Activated naive CD8-positive, alpha-beta T cell treated with anti-CD3 and anti-CD28 coated beads for 36 hours (primary cell): ENCODE measurements at places on chromosomes 3 and 15.

DNA sequence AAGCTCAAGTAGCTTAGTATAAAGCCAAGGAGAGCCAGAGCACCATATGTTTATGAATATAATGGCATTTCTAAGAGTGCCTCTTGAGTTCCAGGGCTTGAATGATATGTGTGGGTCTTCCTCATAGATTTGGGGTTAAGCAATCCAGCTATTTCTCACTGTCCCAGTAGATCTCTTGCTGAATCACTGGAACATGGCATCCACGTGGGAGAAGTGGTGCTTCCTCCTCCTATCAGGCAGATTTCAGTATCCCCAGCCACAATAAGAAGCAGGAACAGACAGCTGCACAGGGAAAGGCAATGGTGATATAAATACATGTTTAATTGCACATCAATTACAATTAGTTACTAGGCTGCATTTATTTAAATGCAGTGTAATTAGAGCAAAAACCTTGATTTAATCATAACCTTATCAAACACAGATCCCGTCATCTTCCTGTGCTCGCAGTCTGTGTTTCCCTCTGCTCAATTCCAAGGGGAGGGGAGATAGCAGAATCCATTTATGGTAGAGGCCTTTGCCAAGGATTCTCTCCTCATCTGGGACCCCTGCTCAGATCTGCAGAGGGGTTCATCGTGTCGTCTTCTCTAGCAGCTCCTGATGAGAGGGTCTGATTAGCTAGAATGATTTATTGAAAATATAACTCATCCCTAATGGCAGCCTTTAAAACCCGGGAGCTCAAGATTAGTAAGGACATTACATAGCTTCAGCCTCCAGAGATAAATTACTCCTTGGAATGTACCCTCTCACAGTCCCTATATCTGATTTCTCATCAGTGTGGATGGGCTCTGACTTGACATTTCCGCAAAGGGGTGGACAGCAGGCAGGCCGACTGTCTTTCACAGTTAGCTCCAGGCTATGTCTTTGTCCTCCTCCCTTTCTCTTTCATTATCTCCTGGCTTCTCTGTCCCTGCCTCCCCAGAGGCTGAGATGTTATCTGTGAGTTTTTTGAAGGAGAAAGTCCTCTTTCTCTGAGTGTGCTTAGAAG lies 775.9 kb downstream of the AGBL1 start:
- DNase-seq: no peak

GRCh38 chr3:190024912-190025311 lies 95.8 kb downstream of the P3H2 start:
- no peak for DNase-seq

DNA sequence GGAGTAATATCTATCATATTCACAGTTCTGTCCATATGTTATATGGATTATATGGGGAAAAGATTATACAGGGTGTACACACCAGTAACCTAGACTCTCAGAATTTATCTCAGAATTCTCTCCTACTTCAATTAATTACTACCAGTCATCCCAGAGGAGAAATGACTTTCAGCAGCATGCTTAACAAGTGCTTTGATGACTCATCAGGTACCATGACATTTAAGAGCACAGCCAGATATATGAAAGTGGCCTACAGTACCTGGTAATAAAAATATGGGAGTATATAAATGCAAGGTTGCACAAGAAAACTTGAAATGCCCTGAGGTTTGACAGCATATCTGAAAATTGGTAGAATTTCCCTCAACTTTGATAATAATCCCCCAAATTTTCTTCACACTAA lies 1273.0 kb downstream of the OTOL1 start:
- DNase-seq: no peak

DNA sequence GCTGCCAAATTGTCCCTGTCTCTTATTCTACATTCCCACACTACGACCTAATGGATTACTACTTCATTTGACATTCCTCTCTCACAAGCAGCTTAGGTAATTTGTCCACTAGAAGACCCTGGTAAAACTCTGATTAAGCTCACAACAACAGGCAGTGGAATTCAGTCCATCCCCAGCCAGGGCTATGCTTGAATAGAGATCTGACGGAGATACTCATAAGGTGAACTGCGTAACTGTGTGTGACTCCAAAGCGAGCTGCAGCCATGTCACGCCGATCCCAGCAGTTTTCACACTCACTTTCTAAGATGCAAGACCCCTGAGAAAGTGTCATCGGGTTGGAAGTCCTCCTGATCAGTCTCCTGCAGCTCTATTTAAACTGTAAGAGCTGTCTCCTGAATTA lies 25.7 kb upstream of the ROBO2 start:
- DNase-seq: no peak

DNA sequence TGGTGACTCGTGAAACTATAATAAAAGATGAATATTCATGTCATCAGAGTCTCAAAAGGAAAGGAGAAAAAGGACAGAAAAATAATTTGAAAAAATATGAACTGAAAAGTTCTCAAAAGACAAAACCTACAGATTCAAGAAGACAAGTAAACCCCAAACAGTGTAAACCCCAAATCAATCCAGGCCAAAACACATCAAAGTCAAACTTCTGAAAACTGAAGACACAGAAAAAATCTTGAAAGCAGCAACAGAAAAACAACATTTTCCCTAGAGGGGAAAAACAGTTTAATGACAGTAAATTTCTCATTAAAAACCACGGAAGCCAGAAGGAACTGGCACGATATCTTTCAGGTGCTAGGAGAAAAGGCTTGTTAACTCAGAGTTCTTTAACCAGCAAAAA lies 143.8 kb downstream of the PEAK1 start:
- DNase-seq: no peak

DNA sequence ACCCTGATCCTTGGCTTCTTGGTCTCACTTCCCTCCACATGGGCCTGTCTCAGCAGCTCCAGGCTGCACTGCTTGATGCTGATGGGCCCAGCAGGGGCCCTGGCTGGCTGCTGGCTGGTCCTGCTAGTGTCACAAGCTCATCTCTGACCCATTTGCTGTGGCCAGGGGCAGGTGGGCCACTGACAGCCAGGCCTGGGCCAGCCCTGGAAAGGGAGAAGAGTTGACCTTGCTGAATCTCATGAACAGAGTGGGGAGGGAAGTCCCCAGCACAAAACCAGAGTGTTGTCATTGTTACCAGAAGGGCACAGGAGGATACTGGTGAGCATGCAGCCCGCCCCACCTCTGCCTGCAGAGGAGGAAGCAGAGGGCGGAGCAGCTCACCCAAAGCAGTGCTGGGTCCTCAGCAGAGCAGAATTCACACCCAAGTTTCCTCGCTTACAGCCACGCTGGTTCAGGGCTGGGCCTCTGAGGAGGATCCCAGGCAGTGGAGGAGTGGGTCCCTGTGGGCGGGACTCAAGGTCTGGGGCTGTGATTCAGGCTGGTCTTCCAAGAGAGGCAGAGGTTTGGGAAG lies 7.6 kb upstream of the KLF15 start:
- no peak for DNase-seq

GRCh38 chr3:65433480-65433879 lies 605.2 kb downstream of the MAGI1 start:
- no peak for DNase-seq

DNA sequence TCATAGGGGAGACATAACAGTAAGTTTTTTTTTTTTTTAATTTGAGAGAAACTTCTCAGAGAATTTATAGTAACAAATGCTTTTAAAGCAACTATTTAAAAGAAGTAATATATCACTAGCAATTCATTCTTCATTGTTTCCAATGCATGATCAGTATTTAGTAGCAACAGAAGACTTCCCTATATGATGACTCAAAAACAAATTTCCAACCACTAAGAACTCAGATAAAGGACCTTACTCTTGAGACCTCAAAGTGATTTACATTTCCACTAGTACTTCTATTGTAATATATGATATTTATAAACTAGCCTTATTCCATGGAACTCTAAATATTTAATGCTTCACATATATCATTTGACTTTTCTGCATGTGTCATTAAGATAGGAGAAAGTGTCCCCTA lies 356.3 kb downstream of the ZBTB20 start:
- DNase-seq: no peak

DNA sequence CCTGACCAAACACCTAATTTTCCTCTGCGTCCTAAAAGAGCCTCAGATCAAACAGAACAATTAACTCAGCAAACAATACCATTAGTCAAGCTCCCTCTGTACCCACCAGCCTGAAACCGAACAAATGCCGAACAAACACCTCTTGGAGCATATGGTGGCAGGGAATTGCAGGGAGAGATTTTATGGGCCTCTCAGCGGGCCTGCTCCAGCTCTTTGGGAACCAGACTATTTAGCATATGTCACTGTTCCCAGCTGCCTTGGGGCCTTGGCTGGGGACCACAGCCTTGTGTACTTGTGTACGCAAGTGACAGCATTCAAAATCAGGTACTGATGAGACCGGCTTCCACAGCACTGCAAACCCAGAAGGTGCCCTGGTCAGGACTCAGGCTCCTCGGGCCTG lies 388.8 kb upstream of the PPP2R3A start:
- no peak for DNase-seq

- no peak for DNase-seq
Measured at GRCh38 chr15:75156326-75157215, 45.1 kb upstream of the C15orf39 start.
